ENCODE measurements at places on chromosomes 16 and 17. TPM values are rescaled to one million over a fixed set of nuclear protein-coding genes. Genes with fewer than 3 reads are reported as not detected.

HBQ1 gene
- 1.5 TPM for total RNA-seq

LRRC36 gene
- total RNA-seq: not detected

EPX gene
- total RNA-seq: not detected

SRCIN1 gene
- total RNA-seq: 20.8 TPM

KRT33B gene
- total RNA-seq: 0.61 TPM

CRYBA1 gene
- total RNA-seq: 2.7 TPM

NPIPB4 gene
- total RNA-seq: 212 TPM

TAC4 gene
- total RNA-seq: not detected

NKD1 gene
- total RNA-seq: 31.3 TPM

KCNH4 gene
- total RNA-seq: 0.71 TPM

CD300LF gene
- not detected for total RNA-seq

KLHL10 gene
- total RNA-seq: not detected

OTOP2 gene
- not detected for total RNA-seq

CENPV gene
- total RNA-seq: 178 TPM

CHST5 gene
- total RNA-seq: 0.64 TPM

SGSM2 gene
- 111 TPM for total RNA-seq

NSMCE1 gene
- total RNA-seq: 32.7 TPM

JMJD6 gene
- total RNA-seq: 39.0 TPM

BCAS3 gene
- total RNA-seq: 44.8 TPM

FSCN2 gene
- total RNA-seq: 6.1 TPM

PABPN1L gene
- 3.9 TPM for total RNA-seq

SLC13A5 gene
- total RNA-seq: not detected

SEZ6L2 gene
- total RNA-seq: 176 TPM

CBLN1 gene
- 21.7 TPM for total RNA-seq

NQO1 gene
- 7.2 TPM for total RNA-seq

CDT1 gene
- 5.6 TPM for total RNA-seq

CCDC78 gene
- 18.9 TPM for total RNA-seq

IL17C gene
- total RNA-seq: not detected

KRTAP4-4 gene
- not detected for total RNA-seq

TEX19 gene
- not detected for total RNA-seq

EVPL gene
- total RNA-seq: not detected

MYH8 gene
- 0.96 TPM for total RNA-seq

JPH3 gene
- 10.5 TPM for total RNA-seq

PMFBP1 gene
- total RNA-seq: 13.1 TPM

MYL11 gene
- total RNA-seq: not detected

TMEM92 gene
- not detected for total RNA-seq

CDH5 gene
- 9.6 TPM for total RNA-seq

CACNG3 gene
- total RNA-seq: 2.2 TPM

CCDC144A gene
- 1.2 TPM for total RNA-seq

KRTAP1-1 gene
- total RNA-seq: not detected

ZFP3 gene
- total RNA-seq: 4.9 TPM

TNP2 gene
- not detected for total RNA-seq

SLC38A8 gene
- not detected for total RNA-seq

HES7 gene
- 2.2 TPM for total RNA-seq

HCRT gene
- total RNA-seq: not detected

UNC45B gene
- total RNA-seq: 2.2 TPM

KRTAP4-5 gene
- not detected for total RNA-seq

TP53TG3 gene
- not detected for total RNA-seq

ITGA3 gene
- total RNA-seq: 13.2 TPM

CLEC19A gene
- total RNA-seq: not detected

WNT9B gene
- not detected for total RNA-seq

P2RX5 gene
- total RNA-seq: 6.6 TPM

MYH1 gene
- not detected for total RNA-seq

OR1A1 gene
- not detected for total RNA-seq
